ENCODE measurements at places on chromosomes 5 and 9.

DNA sequence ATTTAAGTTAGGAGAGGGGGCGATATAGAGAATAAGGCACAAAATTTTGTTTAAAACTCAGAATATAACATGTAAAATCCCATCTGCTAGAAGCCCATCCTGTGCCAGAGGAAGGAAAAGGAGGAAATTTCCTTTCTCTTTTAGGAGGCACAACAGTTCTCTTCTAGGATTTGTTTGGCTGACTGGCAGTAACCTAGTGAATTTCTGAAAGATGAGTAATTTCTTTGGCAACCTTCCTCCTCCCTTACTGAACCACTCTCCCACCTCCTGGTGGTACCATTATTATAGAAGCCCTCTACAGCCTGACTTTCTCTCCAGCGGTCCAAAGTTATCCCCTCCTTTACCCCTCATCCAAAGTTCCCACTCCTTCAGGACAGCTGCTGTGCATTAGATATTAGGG lies 18.3 kb downstream of the MOCS2 start:
- H3K27me3 ChIP-seq: peaks cover 4% of the 10 kb centered on the region
- H3K4me1 ChIP-seq: no peaks in the 10 kb centered on the region
- no peak for DNase-seq
- H3K4me3 ChIP-seq: no peak overlapping the region
- no peaks in the 10 kb centered on the region for H3K36me3 ChIP-seq

DNA sequence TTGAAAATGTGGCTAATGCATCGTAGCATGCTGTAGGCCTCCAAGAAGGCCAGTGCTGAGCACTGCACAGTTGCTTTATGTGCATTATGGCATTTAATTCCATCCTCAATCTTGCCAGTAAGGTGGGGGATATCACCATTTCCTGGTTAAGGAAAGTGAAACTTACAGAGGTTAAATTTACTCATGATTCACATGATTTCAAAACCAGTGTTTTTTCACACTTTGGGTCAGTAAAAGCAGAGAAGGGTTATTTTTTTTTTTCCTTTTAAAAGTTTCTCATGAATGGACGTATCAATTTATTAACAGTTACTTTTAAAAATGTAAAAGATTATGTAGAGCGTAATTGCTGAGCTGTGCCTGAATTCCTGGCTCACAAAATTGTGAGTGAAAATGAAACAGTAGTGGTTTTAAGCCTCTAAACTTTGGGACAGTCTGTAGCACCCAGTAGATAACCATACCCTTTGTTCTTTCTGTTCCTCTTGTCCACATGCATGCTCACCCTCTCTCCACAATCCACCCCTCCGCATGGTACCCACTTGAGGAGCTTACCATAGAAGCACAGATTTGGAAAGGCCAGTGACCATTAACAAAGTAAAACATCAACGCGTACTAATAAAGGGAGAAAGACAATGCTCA lies 21.2 kb downstream of the MAST4 start:
- H3K27me3 ChIP-seq: peaks cover 2% of the 10 kb centered on the region
- no peak overlapping the region for H3K4me3 ChIP-seq
- no peaks in the 10 kb centered on the region for H3K36me3 ChIP-seq
- peaks cover 13% of the 10 kb centered on the region for H3K4me1 ChIP-seq

GRCh38 chr5:79130781-79131180 lies 19.2 kb downstream of the BHMT start:
- no peaks in the 10 kb centered on the region for H3K36me3 ChIP-seq
- no peak overlapping the region for H3K4me3 ChIP-seq
- H3K27ac ChIP-seq: no peak overlapping the region
- DNase-seq: no peak

GRCh38 chr9:33468215-33468730 lies 5.5 kb downstream of the NOL6 start:
- H3K4me1 ChIP-seq: peaks cover 21% of the 10 kb centered on the region
- no peak for DNase-seq
- peaks cover 3% of the 10 kb centered on the region for H3K27me3 ChIP-seq
- no peak overlapping the region for H3K27ac ChIP-seq

DNA sequence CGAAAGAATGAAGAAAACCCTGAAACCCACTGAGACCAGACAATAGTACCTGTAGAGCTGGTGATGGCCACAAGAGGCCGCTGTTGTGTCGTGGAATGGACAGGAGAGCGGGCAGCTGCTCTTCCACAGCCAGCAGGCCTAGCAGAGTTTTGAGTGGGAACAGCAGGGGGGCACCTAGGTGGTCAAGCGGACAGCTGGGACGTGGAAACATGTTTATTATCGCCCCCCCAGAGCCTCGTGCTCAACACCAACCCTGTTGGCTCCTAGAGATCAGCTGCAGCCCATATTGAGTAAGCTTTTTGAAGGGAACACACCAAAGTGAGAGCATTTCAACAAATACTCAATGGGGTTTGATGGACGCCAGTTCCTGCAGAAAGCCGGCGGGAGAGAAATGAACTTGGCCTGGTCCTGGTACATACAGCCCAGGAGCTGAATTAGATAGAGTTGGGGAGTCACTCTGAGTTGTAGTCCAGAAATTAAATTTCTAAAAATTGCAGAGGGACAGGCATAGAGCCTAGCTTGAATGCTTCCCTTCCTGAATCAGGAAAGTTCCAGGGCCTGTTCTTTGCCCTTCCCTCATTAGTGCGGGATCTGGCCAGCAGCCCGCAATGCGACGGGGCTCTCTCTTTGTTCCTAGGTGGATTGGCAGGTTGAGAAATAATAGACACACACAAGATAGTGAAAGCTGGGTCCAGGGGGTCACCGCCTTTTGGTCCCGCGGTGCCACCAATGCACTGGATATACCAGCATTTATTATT lies 33.8 kb downstream of the MFAP3 start:
- peak overlapping the region; percentile 54 for H3K27ac ChIP-seq
- H3K4me3 ChIP-seq: no peak overlapping the region
- H3K36me3 ChIP-seq: peaks cover 4% of the 10 kb centered on the region
- H3K4me1 ChIP-seq: peaks cover 24% of the 10 kb centered on the region
- peaks cover 7% of the 10 kb centered on the region for H3K27me3 ChIP-seq
- DNase-seq: peak; percentile 77

DNA sequence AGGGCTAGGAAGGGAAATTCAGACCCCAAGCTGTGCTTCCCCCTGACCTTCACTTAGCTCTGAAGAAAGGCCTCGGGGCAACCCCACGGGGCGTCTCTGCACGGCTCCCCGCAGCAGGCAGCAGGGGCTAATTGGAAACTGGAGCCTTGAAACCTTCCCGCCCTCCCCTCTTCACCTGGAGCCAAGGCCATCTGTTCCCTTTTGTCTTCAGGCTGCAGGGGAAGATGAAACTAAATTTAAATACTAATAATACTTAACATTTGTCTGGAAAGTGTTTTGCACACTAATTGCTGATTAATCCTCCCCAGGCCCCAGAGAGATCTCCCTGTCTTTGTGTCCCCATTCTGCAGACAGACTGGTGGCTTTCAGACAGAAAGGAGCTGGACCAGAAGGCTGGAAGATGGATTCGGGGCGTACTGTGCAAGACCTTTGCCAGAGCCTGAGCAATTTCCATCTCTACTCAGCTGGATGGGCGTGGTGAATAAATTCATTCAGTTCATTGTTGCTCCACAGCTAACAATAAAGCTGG lies 34.1 kb upstream of the CPLX2 start:
- no peaks in the 10 kb centered on the region for H3K27me3 ChIP-seq
- H3K4me3 ChIP-seq: no peak overlapping the region
- H3K4me1 ChIP-seq: no peaks in the 10 kb centered on the region
- no peak overlapping the region for H3K27ac ChIP-seq
- H3K36me3 ChIP-seq: no peaks in the 10 kb centered on the region
- DNase-seq: no peak

- H3K36me3 ChIP-seq: peaks cover 11% of the 10 kb centered on the region
- H3K4me3 ChIP-seq: no peak overlapping the region
- H3K27me3 ChIP-seq: no peaks in the 10 kb centered on the region
- H3K27ac ChIP-seq: no peak overlapping the region
- H3K4me1 ChIP-seq: peaks cover 18% of the 10 kb centered on the region
- DNase-seq: no peak
These were observed 28.8 kb downstream of the SLC46A2 start for GRCh38 chr9:112861638-112862555.

GRCh38 chr5:18811661-18812060 lies 1176.3 kb downstream of the CDH18 start:
- no peak overlapping the region for H3K4me3 ChIP-seq
- DNase-seq: no peak
- no peaks in the 10 kb centered on the region for H3K36me3 ChIP-seq
- H3K27me3 ChIP-seq: no peaks in the 10 kb centered on the region
- no peak overlapping the region for H3K27ac ChIP-seq
- H3K4me1 ChIP-seq: no peaks in the 10 kb centered on the region

GRCh38 chr5:74418261-74418660 lies 222.3 kb downstream of the ENC1 start:
- peaks cover 3% of the 10 kb centered on the region for H3K36me3 ChIP-seq
- H3K27me3 ChIP-seq: peaks cover 15% of the 10 kb centered on the region
- no peak overlapping the region for H3K27ac ChIP-seq
- no peaks in the 10 kb centered on the region for H3K4me1 ChIP-seq
- H3K4me3 ChIP-seq: no peak overlapping the region

GRCh38 chr9:112065806-112066606 lies 109.1 kb downstream of the SUSD1 start:
- no peak for DNase-seq
- peaks cover 21% of the 10 kb centered on the region for H3K4me1 ChIP-seq
- no peak overlapping the region for H3K27ac ChIP-seq
- no peak overlapping the region for H3K4me3 ChIP-seq
- peaks cover 31% of the 10 kb centered on the region for H3K36me3 ChIP-seq

DNA sequence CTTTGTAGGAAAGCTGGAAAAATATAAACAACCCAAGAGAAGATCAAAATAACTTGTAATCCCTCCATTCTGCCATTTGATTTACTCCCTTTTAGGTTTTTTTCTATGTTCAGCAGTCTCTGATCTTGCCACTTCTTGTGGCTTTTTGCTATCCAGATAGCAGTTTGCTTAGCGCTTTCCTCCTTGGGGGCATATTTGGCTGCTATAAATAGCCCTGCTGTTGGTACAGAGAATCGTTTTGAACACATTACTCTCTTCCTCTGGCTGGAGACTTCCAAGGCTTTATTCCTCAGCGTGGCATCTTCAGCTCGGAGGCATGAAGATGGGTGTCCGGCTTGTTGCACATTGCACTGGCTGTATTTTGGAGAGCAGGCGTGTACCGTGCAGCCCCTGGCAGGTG lies 38.6 kb downstream of the HMCN2 start:
- DNase-seq: no peak
- no peak overlapping the region for H3K27ac ChIP-seq
- no peak overlapping the region for H3K4me3 ChIP-seq
- H3K36me3 ChIP-seq: no peaks in the 10 kb centered on the region
- H3K27me3 ChIP-seq: no peaks in the 10 kb centered on the region
- no peaks in the 10 kb centered on the region for H3K4me1 ChIP-seq

- no peaks in the 10 kb centered on the region for H3K36me3 ChIP-seq
- no peak overlapping the region for H3K27ac ChIP-seq
- H3K4me1 ChIP-seq: no peaks in the 10 kb centered on the region
- no peak for DNase-seq
These were observed 30.5 kb upstream of the ZSWIM6 start for GRCh38 chr5:61301341-61302199.

DNA sequence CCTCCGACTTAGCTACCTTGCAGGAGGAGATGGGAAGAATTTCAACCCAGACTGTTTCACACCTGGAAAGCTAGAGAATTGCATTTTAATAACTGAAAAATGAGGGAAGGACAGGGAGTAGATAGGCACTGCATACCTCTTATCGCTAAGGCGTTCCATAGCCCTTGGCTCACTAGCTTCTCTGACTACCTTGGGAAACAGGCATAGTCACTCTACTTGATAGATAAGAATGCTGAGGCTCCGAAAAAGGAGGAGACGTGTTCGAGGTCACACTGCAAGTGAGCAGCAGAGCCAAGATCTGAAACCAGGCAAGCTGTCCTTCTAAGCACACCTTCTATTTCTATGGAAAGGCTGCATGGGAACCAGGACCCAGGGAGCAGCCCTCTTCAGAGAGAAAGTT lies 168.9 kb downstream of the CRB2 start:
- peaks cover 12% of the 10 kb centered on the region for H3K36me3 ChIP-seq
- no peak for DNase-seq
- no peaks in the 10 kb centered on the region for H3K4me1 ChIP-seq
- no peak overlapping the region for H3K27ac ChIP-seq
- no peak overlapping the region for H3K4me3 ChIP-seq

DNA sequence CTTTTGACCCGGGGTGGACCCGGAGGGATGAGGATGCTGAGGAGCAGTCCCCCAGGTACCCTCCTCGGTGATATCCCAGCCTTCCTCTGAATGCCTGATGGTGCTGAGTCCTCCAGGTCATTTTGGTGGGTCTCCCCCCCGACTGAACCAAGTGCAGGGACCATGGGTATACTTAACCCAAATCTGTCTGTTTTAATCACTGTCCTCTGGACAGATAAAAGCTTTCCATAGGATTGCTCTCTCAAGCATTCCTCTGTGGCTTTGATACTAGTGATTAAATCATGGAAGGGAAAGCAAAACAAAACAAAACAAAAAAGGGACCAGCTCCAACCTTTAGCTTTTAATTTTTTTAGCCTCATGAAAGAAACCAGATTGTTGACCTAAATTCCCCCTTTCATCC lies 26.0 kb downstream of the PAPPA start:
- no peak overlapping the region for H3K27ac ChIP-seq
- H3K4me1 ChIP-seq: no peaks in the 10 kb centered on the region
- no peak overlapping the region for H3K4me3 ChIP-seq

GRCh38 chr9:74303945-74304344 lies 193.2 kb upstream of the RORB start:
- no peaks in the 10 kb centered on the region for H3K36me3 ChIP-seq
- H3K27ac ChIP-seq: no peak overlapping the region
- no peaks in the 10 kb centered on the region for H3K4me1 ChIP-seq
- no peak overlapping the region for H3K4me3 ChIP-seq

DNA sequence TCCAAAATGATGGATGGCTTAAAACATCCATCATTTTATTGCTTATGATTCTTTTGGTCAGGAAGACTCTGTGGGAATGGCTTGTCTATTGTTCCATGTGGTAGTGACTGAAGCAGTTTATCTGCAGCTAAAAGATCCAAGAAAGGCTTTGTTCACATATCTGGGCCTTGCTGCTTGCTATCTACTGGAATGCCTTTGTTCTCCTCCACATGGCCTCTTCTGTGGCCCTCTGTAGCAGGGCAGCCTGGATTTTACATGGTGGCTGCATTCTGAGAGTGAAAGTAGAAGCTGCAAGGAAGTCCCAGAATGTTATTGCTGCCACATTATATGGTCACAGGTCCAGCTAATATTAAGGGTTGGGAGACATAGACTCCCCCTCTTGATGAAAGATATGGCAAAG lies 35.1 kb downstream of the DMXL1 start:
- H3K27ac ChIP-seq: no peak overlapping the region
- no peak overlapping the region for H3K4me3 ChIP-seq
- DNase-seq: no peak
- H3K4me1 ChIP-seq: peaks cover 3% of the 10 kb centered on the region

GRCh38 chr5:59177644-59178043 lies 594.8 kb downstream of the RAB3C start:
- H3K27me3 ChIP-seq: no peaks in the 10 kb centered on the region
- no peaks in the 10 kb centered on the region for H3K36me3 ChIP-seq
- no peaks in the 10 kb centered on the region for H3K4me1 ChIP-seq
- no peak overlapping the region for H3K4me3 ChIP-seq
- no peak for DNase-seq
- no peak overlapping the region for H3K27ac ChIP-seq

GRCh38 chr9:80881320-80881719 lies 808.0 kb downstream of the TLE1 start:
- no peak for DNase-seq
- no peaks in the 10 kb centered on the region for H3K36me3 ChIP-seq
- no peaks in the 10 kb centered on the region for H3K27me3 ChIP-seq
- H3K4me1 ChIP-seq: no peaks in the 10 kb centered on the region
- no peak overlapping the region for H3K4me3 ChIP-seq
- no peak overlapping the region for H3K27ac ChIP-seq
